ENCODE measurements at places on chromosomes 7 and 10.

GRCh38 chr7:77254429-77254828, 54.8 kb upstream of the FGL2 start:
- DNase-seq: no peak

GRCh38 chr7:19114551-19114855, 2.9 kb downstream of the TWIST1 start:
- no peak for DNase-seq

GRCh38 chr10:110609605-110610004, 34.5 kb upstream of the RBM20 start:
- no peak for DNase-seq

GRCh38 chr7:105222953-105223352, 165.8 kb downstream of the SRPK2 start:
- no peak for DNase-seq

DNA sequence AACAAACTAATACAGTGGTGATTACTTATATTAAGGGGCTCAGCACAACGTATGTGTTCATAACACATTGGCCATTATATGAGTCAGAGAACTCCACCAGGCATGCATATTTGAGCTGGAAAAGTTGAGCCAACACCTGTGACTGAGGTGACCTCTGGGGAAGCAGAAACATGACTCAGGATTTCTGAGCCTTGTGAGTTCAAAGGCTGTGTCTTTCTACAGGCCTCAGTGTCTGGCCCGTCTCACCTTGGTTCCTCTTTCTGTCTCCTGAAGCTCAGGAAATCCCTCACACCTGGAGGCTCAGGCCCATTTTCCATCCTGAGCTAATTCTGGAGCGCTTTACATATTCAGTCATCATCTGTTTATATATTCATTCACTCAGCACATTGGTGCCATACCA, 230.9 kb upstream of the AGK start:
- peak; percentile 15 for DNase-seq

GRCh38 chr7:22765609-22766008, 38.6 kb downstream of the IL6 start:
- DNase-seq: no peak

DNA sequence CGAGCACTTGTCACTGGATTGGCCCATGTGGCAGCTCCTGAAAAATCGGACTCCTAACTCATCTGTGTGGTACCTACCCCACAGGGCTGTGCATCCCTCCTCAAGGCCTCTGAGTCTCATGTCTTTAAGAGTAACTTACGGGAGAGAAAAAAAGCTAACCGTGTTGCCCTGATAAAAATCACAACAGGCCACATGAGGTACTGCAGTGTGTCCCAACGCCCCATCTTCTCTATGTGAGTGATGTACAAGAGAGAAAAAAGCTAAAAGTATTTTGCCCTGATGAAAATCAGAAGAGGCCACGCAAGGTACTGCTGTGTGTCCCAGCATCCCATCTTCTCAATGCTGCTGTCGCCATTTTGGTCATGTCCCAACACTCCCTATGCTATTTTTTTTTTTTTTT, 41.2 kb upstream of the ADRB1 start:
- no peak for DNase-seq

DNA sequence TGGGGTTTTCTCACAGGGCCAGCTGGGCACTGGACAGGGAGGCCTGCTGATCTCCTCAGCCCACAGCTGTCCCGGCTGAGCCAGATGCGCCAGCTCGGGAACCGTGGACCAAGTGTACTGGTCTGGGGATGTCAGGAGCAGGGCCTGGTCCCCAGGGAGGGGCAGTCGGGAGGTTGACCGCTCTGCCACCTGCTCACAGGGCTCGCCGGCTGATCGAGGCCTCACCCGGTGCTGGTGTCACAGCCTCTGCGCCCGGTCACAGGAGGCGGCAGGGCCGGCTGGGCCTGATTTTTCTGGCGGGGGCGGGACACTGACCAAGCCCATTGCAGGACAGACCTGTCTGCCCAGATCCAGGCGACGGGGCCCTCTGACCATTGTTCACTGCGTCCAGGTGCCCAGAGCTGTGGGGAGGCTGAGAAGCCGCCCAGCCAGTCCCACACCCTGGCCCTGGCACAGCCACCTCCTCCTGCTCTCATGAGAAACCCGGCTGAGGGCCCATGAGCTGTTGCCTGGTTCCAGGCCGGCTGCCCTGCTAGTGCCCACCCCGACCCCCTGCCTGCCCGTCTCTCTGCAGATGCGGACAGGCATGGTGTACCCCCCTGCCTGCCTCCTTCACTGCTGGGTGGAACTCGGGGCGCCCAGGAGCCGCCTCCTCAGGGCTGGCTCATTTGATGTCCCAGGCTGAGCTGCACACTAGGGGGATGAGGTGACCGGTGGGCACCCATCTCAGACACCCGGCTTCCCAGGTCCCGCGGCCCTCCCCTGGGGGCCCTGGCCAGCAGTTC, 3.0 kb upstream of the TMEM184A start:
- DNase-seq: no peak

- DNase-seq: no peak
These were observed 1.5 kb upstream of the SEMA3A start for GRCh38 chr7:84196084-84196503.
